Lower leg skin (tissue), 4 donors: ENCODE measurements at places on chromosomes 16 and 17.

GRCh38 chr17:79524213-79525187 lies 86.4 kb downstream of the RBFOX3 start:
- DNase-seq: no peak

GRCh38 chr17:58324056-58324408 lies 4.6 kb downstream of the TSPOAP1 start:
- no peak for DNase-seq

DNA sequence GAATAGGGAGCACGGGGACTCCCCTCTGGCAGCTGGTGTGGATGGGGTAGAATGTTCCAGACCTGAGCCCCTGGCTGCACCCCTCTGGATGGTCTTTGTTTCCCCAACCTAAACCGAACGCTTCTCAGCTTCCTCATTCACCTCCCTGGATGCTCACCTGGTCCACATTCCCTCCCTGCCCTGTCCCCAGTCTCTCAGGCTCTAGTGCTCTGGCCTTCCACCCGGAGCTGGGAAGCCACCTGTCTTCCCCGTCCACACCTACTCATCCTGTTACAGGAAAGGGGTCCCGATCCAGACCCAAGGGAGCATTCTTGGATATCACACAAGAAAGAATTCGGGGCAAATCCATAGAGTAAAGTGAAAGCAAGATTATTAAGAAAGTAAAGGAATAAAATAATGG lies 73.5 kb downstream of the CYLD start:
- DNase-seq: peak; percentile 6

DNA sequence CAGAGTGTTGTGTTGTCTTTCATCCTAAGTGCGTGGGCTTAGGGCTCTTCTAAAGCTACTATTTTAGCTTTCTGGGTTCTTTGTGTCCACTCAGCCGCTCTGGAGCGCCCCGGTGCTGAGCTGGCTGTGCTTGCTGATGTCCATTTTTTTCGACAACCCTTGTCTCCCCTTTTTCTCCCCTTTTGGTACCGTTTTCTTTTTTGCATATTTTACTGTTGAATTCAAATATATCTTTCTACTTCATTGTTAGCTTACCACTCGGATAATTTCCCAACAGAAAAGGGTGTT lies 1.2 kb downstream of the SRRM2 start:
- DNase-seq: no peak
